Spinal cord (tissue), 10 donors: ENCODE measurements at places on chromosomes 5 and 9. TPM values are rescaled to one million over a fixed set of nuclear protein-coding genes. Genes with fewer than 3 reads are reported as not detected.

The FAM200C gene
- 13.9 TPM for polyA plus RNA-seq

The SHOC1 gene
- polyA plus RNA-seq, result 0.51 TPM

The MEGF10 gene
- polyA plus RNA-seq, result 18.5 TPM

The OR13C2 gene
- polyA plus RNA-seq, result not detected

The PDGFRB gene
- 83.5 TPM for polyA plus RNA-seq

The PIP5KL1 gene
- 19.1 TPM for polyA plus RNA-seq

The RNF183 gene
- not detected for polyA plus RNA-seq

The ACO1 gene
- polyA plus RNA-seq, result 27.8 TPM

The AGXT2 gene
- polyA plus RNA-seq, result 0.21 TPM

The SPTAN1 gene
- 1,193 TPM for polyA plus RNA-seq

The PSD2 gene
- polyA plus RNA-seq, result 38.9 TPM

The CDC26 gene
- 25.8 TPM for polyA plus RNA-seq

The SAPCD2 gene
- polyA plus RNA-seq, result 19.0 TPM

The PDCD1LG2 gene
- polyA plus RNA-seq, result 0.32 TPM

The CEL gene
- 2.3 TPM for polyA plus RNA-seq

The PLPP7 gene
- polyA plus RNA-seq, result 12.8 TPM

The KCNMB1 gene
- 1.6 TPM for polyA plus RNA-seq

The GABBR2 gene
- polyA plus RNA-seq, result 119 TPM

The NR5A1 gene
- polyA plus RNA-seq, result 0.09 TPM
